Stimulated activated CD4-positive, alpha-beta T cell treated with anti-CD3 and anti-CD28 coated beads, Interleukin-4, amount 100 ng/mL, for 48 hours (primary cell): ENCODE measurements at places on chromosomes 7 and 10.

- DNase-seq: no peak
Measured at GRCh38 chr7:84191261-84191660, 3.3 kb downstream of the SEMA3A start.

- DNase-seq: no peak
Measured at GRCh38 chr10:98244141-98244540, 23.9 kb downstream of the LOXL4 start.

- DNase-seq: no peak
Measured at GRCh38 chr7:135167365-135167917, 3.1 kb downstream of the CYREN start.

- no peak for DNase-seq
Measured at GRCh38 chr7:91082852-91083495, 181.3 kb upstream of the FZD1 start.

DNA sequence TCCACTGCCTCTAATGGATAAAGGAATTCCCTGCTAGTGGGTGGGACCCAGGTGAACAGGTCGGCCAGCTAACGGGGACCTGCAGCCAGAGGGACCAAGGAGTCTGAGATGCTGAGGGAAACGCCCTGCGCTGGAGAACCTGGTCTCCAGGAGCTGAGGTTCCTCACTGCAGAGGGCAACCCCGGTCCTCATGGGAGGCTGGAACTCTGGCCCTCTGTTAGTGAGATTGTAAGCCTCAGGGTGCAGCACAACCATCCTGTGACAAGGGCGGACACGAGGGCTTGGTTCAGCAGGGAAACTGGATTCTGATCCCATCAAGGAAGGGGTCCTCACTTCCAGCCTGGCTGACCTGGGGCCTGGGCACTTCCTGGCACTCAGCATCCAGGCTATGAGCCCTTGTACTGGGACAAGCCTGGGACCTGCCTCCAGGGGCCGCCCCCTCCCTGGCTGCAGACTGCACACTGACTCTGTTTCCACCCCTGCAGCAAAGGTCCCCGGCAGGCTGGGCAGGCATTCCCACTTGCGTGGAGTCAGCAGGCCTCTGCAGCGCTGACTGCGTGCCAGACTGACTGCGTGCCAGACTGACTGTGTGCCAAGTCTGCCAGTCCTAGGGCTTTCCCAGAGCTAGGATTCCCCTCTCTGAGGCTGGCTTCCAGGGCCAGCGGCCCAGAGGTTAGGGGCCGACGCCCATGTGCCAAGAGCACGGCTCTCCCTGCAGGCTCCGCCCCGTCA, 143.2 kb downstream of the MAPK8 start:
- no peak for DNase-seq

GRCh38 chr10:123359539-123359938, 205.3 kb downstream of the BUB3 start:
- DNase-seq: no peak

DNA sequence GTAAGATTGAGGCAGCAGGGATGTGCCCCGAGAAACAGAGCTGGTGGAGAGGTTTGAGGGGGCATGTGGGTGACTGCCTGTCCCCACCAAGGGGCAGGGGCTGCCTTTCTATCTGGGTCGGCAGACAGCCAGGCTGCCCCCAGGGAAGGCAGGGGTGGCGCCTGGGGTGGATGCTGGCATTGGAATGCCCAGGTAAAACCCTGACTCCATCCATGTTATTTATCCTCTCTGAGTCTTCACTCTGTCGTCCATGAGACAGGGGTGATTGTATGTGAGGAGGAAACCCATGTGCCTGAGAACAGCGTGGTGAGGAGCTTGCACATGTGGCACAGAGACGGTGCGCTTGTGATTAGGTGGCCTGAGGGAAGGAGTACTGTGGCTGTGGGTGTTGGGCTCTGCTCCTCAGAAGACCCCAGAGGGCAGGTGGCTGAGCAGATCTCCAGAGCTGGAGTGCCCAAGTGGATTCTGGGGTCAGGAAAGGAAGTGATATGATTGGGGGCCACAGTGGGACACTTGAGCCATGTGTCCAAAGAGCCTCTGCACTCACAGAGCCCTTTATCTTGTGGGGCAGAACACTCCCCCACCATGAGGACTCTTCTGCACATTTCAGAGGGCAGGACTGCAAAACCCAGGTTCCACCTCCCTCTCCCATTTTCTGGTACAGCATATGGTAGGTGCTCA, 100.4 kb upstream of the RET start:
- DNase-seq: no peak

DNA sequence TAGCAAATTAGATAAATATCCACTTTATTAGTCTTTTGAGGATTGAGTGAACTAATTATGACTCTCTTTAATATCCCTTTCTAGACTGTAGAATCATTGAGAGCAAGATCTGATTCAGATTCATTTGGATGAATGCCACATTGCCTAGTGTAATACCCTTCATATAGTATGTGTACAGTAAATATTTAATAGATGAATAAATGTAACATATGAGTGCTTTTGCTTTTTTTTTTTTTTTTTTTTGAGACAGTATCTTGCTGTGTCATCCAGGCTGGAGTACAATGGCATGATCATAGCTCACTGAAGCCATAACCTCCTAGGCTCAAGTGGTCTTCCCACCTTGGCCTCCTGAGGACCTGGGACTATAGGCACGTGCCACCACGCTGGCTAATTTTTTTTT, 14.8 kb downstream of the SAMD8 start:
- DNase-seq: no peak

- no peak for DNase-seq
Measured at GRCh38 chr10:84593506-84593905, 265.1 kb downstream of the CCSER2 start.

GRCh38 chr10:63214571-63214970, 81.4 kb downstream of the NRBF2 start:
- DNase-seq: no peak

- DNase-seq: no peak
Measured at GRCh38 chr10:37685741-37686683, 171.4 kb downstream of the ZNF248 start.

DNA sequence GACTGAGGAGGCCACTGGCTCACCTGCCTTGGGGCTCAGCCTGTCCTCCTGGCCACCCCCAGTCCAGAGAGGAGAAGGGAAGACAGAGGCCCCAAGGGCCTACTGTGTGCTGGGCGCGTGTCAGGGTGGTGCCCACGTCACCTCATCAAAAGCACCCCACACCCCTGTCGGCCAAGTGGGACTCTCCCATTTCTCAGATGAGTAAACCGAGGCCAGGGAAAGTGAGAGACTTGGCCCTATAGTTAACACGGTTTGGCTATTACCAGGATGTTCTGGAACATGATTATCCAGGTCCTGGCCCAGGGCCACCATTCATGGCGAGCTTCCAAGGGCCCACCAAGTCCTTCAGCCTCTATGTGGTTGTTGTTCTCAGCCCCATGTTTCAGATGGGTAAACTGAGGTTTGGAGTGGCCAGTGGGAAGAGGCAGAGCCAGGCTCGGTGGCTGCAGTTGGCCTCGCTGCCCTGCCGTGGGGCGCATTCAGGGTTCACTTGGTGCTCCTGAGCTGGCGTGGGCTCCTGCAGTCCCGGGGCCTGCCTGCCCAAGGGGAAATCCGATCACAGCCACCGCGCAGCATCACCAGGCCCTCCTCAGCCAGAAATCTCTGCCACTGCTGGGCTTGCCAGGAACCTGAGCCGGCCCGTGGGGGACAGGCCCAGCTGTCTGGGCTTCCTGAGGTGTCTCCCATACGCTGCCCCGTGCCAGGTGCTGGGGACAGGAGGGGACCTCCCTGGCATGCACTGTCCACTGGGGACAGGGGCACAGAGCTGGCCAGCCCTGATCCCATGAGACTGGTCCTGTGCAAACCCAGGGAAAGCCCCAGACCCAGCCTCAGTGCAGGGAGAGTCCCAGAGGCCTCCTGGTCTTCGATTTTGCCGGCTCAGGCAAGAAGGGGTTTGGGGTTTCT, 117.7 kb upstream of the TNRC18 start:
- no peak for DNase-seq

DNA sequence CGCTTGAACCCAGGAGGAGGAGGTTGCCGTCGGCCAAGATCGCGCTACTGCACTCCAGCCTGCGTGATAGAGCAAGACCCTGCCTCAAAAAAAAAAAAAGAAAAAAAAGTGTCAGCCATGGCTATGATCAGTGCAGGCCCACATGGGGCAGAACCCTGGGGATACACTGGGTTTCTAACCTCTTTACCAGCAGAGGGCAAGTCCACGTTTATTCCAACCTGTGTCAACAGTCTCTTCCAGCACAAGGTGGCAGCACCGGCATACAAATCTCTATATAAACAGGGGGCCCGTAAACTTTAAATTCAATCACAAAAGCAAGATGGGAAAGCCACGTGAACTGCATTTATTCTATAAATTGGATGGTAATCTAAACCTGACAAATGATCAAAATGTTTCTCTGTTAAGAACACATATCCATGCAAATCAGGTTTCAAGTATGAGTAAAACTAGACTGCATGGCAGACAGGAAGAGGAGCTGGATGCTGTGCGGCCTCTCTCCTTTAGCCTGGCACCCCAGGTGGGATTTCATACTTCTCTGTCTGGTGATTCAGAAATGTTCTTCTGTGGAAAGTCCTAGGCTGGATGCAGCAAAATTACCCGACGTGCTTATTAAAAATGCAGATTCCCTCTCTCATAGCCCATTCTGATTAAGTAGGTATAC, 60.0 kb upstream of the STEAP1B start:
- peak; percentile 51 for DNase-seq

DNA sequence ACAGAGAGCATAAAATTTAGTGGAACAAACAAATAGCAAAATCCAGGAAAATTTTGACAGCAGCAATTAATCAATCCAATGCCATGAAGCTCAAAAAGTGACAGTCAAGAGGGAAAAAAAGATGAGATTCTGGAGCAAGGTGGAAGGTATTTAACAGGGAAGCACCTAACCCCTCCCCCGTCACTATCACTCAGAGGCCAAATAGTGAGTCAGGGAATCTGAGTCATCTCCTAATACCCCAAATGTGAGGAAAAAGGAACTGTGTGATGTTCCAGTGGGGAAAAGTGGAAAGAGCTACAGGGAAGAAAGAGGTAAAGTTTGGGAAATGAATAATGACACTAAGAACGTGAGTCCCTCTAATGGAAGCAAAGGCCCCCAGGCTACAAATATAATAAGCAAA, 113.2 kb upstream of the PHF14 start:
- no peak for DNase-seq

GRCh38 chr10:15521328-15521903, 150.3 kb upstream of the FAM171A1 start:
- DNase-seq: no peak

- DNase-seq: no peak
Measured at GRCh38 chr10:126198681-126199080, 189.6 kb downstream of the ADAM12 start.

DNA sequence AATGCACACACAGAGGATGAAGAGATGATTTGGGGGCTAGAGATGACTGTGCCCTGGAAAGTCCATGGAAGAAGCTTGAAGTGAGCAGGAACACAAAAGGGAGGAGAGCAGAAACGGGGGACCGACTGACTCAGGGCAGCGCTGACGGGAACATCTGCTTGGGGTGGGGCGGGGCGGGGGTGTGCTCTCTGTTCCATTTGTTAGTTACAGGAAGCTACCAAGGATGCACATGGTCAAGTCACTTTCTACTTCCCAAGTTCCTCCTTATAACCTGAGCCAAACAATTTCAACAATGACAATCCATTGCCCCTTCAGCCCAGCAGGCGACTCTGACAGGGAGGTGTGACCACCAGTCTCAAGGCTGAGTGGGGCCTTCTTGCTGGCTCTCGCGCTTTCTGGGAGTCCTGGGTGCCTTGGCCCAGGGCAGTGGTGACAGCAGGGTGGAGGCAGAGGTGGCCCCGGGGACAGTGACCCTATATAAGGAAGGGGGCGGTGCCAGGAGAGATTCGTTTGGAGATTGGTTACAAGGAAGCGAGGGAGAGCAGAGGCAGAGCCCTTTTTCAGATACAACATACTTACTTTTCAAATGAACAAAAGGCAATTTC, 39.6 kb downstream of the CLEC2L start:
- no peak for DNase-seq

DNA sequence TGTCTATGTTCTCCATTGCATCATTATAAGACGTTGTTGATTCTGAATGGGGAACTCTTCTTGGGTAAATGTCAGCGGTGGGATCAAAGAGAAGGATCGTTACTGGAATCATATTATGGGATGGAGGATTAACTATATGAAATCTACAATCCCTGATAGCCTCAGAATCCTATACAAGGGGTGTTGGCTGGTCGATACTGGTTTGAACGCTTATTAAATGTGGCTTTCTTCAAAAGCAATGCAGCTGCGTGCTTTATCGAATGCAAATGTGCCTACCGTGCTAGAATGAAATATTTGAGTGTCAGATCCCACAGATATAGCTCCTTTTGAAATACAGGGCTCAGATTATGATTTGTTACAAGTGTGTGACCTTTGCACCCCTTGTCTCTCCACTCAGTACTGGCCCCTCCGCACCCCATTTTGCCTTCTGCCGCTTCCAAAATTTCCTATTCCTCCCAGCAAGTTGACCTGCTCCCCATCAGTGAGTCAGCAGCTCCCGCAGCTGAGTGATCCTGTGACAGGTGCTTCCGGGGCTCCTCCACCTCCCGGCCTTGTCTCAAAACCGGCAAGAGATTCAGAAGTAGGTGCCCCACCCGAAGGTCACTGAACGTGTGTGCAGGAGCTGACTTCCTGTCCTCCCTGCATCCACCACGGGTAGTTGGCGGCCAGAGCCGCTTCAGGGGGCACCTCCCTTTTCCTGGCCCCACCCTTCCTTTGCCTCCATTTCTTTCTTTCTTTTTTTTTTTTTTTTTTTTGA, 76.6 kb downstream of the PTPRE start:
- DNase-seq: no peak

GRCh38 chr7:97200018-97200417, 82.5 kb downstream of the SDHAF3 start:
- no peak for DNase-seq

- no peak for DNase-seq
Measured at GRCh38 chr7:137146012-137146455, 197.5 kb downstream of the PTN start.

DNA sequence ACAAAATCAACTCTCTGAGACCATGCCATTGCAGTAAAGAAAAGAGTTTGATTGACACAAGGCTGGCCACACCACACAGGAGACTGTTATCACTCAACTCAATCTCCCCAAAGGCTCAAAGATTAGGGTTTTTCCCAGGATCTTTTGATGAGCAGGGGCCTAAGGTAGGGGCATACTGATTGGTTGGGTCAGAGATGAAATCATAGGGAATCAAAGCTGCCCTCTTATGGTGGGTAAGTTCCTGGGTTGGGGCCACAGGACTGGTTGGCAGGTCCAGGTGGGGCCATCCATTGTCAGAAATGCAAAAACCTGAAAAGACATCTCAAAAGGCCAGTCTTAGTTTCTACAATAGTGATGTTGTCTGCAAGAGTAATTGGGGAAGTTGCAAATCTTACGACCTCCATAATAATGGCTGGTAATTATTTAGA, 91.6 kb downstream of the AKR1D1 start:
- DNase-seq: no peak

- DNase-seq: no peak
Measured at GRCh38 chr7:144747936-144748335, 87.9 kb downstream of the TPK1 start.
